ENCODE measurements at places on chromosomes 1 and 21.
A peak's percentile ranks its signal among the peaks of the same experiment; 100 is the strongest.

- DNase-seq = peak; percentile 91
Observed at GRCh38 chr1:15180189-15180588, 26.6 kb downstream of the TMEM51 start.

- DNase-seq = no peak
Observed at GRCh38 chr1:43786201-43786958, 79.0 kb downstream of the ST3GAL3 start.

DNA sequence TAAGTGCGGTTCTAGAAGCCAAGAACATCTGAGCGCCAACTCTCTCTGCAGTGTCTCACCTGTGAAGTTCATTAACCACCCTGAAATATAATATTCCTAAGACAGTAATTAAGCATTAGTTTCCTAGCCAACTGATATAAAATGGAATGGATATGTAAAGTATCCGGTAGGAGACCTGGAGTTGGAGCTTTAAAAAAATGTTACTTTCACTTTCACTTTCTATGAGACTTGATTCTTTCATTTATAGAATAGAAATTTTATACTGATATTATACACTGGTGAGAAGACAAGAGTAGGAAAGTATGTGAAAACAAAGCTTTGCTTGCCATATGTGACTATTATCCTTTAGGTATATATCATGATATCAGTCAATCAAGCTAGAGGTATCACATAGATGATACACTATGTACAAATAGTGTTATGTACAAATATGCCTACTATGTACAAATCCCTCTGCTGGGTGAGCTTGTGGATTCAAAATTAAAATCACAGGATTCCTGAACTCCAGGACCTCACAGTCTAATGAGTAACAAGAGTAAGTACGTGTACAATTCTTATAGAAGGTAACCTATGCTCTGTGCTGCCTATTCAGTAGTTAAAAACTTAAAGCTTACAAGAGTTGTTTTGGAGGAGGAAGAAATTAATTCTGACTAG is 934.2 kb downstream of the TTLL7 start:
- no peak for DNase-seq

DNA sequence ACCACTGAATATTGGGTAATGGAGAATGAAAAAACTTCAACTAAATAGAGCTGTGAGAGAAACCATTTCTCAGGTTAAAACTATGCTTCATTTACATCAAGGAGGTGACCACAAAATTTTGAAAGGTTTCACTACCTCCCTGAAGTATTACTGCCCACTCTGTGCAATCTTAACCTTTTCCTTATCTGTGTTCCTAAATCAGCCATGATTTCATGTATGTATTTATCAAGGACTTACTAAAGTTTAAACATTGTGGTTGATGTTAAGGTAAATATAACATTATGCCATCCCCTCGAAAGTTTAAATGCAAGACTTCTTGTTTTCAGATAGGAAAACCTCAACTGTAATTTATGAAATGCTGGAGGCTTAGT is 84.4 kb downstream of the CLEC20A start:
- DNase-seq = no peak

DNA sequence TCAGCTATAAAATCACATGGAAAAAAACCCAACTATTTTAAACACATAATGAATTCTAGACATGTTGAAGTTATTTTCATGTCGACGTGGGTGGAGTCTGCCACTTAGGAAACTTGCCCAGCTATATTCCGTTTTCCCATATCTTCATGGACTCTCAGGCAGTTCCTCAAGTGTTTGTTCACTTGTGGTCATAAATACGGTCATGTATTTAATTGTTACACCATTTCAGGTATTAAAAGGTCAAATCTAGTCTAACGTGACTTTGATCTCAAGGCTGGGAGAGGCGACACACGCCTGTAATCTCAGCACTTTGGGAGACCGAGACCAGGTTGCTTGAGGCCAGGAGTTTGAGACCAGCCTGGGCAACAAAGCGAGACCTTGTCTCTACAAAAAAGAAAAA is 346.9 kb downstream of the PBX1 start:
- DNase-seq = no peak

DNA sequence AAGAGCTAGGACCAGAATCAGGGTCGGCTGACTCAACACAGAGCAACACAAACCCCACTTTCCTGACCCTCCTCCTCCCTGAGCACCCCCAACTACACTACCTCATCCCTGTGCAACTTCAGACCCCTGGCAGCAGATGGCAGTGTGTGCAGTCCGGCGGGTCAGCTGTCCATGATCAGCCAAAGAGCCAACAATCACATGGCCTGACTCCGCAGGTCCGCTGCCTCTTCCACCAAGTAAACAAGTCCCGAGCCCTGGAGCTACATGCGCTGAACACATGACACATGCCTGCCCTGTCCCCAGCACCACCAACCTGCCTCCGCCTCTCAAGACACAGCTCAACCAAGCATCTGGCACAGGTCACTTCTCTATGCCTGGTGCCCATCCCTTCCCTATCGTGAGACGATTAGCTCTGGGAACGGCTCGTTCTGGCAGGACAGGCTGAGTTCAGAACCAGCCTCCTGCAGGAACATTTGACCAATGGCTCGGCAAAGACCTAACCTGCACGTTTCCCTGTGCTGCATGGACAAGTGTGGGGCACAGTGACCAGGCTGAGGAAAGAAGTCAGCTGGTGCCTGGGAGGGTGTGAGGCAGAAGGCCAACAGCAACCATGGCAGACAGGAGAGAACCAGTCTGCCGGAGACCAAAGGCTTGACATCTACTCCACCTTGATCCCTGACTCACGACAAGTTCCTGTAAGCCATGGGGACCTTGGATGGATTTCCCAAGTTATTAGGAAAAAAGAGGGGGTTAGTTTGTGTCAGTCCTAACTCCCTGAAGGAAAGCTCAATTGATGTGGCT is 60.3 kb downstream of the CD46 start:
- DNase-seq = peak; percentile 84

DNA sequence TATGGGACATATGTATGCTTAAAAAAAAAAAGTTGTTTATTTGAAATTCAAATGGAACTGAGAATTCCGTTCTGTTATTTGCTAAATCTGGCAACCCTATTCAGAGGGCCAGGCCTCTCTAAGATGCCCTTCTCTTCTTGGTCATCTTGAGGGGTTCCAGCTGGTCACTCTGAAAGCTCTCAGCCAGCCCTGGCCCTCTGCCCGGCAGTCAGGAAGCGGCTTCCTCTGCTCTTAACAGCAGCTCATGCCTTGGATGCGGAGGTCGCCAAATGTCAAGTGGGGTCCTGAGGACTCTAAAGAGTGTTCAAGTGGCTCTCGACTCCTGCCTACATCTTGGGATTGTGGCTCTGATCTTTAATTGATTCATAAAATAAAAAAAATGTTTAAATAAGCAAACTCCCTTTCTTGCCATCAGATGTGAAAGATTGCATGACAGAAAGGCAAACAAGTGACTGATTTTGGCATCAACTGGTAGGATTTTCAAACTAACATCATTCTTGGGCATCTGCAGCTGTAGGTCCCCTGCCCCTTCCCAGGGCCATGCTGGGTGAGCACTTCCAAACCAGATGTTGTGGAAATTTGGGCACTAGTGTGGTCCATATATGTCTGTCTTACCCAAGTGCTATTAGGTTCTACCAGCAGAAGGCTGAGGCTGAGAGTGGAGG is 130.8 kb downstream of the PRDM2 start:
- no peak for DNase-seq

- DNase-seq = no peak
Observed at GRCh38 chr1:198696211-198696610, 57.4 kb downstream of the PTPRC start.

GRCh38 chr1:86436041-86436440 is 12.1 kb downstream of the CLCA2 start:
- DNase-seq = no peak

- no peak for DNase-seq
Observed at GRCh38 chr21:42388740-42389448, 7.0 kb downstream of the TMPRSS3 start.

DNA sequence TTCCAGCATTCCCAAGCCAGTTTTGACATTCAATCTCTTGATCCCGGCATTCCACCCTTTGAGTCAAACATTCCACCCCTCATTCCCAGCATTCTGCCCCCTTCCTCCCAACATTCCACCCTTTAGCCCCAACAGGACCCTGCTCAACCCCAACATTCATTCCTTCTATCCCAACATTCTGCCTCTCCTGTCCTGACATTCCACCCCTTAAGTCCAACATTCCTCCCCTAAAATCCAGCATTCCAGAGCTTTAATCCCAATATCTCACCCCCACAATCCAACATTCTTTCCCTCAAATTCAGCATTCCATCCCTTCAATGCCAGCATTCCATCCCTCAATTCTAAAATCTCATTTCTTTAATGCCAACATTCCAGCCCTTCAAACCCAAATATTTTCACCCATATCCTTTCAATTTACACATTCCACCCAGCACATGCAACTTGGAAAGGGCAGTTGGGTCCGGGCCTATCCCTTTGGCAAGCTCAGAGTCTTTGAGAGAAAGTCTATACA is 22.9 kb downstream of the DDX20 start:
- no peak for DNase-seq

GRCh38 chr1:211375146-211375818 is 48.6 kb downstream of the TRAF5 start:
- no peak for DNase-seq

- DNase-seq = no peak
Observed at GRCh38 chr21:43872531-43873197, 7.6 kb downstream of the AGPAT3 start.

- no peak for DNase-seq
Observed at GRCh38 chr1:109425391-109426280, 612 bp downstream of the PSMA5 start.

DNA sequence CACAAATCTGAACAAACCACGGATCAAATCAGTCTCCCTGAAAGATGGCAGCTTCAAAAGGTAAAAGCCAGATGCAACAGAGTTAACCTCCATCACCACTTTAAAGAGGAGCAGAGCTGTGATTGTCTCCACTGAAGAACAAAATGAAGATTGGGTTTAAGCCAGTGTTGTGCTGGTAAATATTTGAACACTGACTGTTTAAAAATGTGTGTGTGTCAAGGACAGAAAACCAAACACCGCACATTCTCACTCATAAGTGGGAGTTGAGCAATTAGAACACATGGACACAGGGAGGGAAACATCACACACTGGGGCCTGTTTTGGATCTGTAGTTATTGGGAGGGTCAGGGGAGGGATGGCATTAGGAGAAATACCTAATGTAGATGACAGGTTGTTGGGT is 83.9 kb downstream of the ST6GALNAC5 start:
- no peak for DNase-seq

DNA sequence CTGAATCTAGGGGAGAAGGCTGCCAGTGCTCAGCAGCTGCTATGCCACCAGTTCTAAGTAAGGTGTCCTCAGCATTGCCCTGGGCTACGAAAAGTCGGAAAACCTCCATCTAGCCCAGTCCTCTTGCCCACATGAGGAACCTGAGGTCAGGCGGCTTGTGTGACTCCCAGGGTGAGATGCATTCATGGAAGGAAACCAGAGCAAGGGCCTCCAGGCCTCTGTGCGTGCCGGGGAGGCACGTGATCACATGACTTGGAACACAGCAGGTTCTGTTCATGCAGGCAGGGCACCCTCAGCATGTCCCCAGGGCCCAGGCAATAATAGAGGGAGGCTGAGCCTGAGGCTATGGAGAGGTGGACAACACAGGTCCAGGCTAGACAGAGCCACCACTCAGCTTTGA is 312.5 kb upstream of the DUSP10 start:
- DNase-seq = no peak

DNA sequence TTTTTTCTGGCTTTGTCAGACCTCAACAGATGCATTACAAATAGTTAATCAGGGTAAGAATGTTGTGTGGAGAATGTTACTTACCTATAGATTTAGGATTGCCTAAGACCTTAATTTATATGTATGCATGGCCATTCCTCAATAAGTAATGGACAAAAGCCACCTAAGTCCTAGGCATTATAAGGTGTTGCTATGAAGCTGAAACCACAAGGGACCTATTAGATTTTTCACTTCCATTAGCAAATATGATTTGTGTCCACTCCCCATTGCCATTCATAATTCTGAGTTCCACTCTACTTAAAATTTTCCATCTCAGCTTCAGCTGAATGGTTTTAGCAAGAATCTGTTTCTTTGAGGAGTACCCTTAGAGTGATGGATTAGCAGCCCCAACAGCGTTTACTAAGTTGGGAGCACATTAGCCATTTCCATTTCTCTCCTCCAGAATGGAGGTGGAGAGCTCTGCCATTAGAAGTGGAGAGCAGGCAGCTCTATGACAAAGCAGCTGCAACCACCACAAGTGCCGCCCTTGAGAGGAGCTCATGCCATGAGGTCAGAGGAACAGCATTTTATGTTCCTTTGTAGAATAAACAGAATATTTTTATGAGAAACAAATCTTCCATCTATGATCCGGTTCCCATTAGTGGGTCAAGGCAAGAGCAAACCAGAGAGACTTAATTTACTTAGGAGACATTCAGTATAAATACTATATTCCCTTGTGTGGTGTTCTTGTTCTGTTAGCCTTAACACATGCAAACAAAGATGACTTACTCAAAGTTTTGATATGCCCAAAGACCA is 28.9 kb upstream of the C1orf87 start:
- DNase-seq = no peak

- DNase-seq = no peak
Observed at GRCh38 chr1:241101622-241102021, 255.4 kb downstream of the RGS7 start.

DNA sequence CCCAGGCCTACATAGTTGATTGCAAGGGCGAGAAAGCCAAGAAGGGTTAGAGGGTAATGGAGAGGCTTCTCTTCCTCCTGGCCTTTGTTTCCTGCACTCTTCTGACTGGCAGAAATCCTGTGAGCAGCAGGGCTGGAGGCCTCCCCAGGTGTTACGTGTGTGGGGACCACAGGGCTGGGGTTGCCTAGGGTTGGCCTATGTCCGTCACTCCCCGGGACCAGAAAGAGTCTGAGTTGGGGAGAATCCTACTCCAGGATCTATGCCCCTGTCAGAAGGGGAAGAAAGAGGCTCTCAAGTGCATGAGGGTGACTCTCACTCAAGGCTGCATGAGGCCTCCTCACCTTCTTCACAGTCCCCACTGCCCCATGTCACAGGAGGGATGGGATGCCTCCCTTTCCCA is 38.5 kb downstream of the IGFN1 start:
- DNase-seq = no peak

- no peak for DNase-seq
Observed at GRCh38 chr1:204376465-204376864, 16.7 kb upstream of the PLEKHA6 start.

- no peak for DNase-seq
Observed at GRCh38 chr1:161379071-161379470, 11.4 kb upstream of the CFAP126 start.

DNA sequence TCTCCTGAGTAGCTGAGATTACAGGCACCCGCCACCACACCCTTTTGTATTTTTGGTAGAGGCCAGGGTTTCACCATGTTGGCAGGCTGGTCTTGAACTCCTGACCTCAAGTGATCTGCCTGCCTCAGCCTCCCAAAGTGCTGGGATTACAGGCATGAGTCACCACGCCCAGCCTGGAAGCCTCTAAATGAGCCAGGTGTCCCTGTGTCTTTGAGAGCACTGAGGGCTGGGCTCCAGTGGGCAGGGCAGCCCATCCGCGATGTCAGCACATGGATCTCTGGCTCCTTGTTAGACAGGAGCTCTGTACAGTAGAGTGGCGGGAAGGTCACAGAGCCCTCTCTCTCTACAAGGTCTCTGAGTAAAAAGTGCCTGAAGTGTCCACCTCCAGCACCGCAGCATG is 124.3 kb downstream of the PGBD5 start:
- DNase-seq = no peak
